ENCODE measurements at places on chromosomes 1 and 21.
A peak's percentile ranks its signal among the peaks of the same experiment; 100 is the strongest.

GRCh38 chr1:33300673-33301072, 20.2 kb downstream of the A3GALT2 start:
- DNase-seq, result no peak

GRCh38 chr1:100671601-100672000, 47.9 kb upstream of the VCAM1 start:
- no peak for DNase-seq

GRCh38 chr1:188244681-188245080, 1415.9 kb downstream of the PLA2G4A start:
- DNase-seq, result peak; percentile 76

- DNase-seq, result no peak
These were observed 5.3 kb downstream of the TENT5C start for GRCh38 chr1:117611121-117611601.

GRCh38 chr1:22645931-22646330, 2.5 kb downstream of the C1QC start:
- DNase-seq, result no peak

GRCh38 chr1:46653405-46653958, 14.7 kb downstream of the ATPAF1 start:
- no peak for DNase-seq

DNA sequence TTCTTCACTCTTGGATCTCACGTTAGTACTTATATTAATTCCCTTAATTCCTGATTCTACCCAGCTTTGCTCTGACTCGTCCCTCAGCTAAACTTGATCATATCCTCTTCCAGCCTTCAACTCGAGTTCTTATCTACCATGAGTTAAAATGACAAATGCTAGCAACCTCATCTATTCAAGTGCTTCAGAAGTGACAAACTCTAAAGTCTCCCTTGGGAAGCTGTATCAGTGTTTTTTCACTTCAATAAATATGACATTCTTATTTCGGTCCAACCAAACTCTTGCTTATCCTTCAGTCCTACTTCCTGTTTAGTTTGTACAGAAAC, 75.3 kb downstream of the FOXJ3 start:
- DNase-seq, result no peak

- peak; percentile 56 for DNase-seq
These were observed 738 bp upstream of the KCNA2 start for GRCh38 chr1:110606657-110607535.

DNA sequence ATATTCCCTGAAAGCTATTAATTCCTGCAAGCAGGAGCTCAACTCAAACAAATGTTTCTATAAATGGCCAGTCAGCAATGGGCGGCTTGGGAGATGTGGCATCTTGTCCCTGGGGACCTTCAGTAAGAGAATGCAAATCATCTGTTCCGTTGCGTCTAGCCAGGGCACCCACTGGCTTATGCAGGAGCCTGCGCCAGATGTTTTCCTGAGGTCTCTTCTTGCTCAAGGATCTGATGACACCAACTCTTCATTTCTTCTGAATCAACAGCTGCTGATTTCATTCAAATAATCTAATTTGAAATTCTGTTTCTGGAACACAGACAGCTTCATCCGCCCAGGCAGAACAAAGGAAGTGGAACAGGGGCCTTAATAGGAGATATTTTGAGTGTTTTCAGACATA, 70.0 kb upstream of the AJAP1 start:
- DNase-seq, result no peak

- no peak for DNase-seq
These were observed 8.6 kb downstream of the ALPL start for GRCh38 chr1:21517660-21518480.

DNA sequence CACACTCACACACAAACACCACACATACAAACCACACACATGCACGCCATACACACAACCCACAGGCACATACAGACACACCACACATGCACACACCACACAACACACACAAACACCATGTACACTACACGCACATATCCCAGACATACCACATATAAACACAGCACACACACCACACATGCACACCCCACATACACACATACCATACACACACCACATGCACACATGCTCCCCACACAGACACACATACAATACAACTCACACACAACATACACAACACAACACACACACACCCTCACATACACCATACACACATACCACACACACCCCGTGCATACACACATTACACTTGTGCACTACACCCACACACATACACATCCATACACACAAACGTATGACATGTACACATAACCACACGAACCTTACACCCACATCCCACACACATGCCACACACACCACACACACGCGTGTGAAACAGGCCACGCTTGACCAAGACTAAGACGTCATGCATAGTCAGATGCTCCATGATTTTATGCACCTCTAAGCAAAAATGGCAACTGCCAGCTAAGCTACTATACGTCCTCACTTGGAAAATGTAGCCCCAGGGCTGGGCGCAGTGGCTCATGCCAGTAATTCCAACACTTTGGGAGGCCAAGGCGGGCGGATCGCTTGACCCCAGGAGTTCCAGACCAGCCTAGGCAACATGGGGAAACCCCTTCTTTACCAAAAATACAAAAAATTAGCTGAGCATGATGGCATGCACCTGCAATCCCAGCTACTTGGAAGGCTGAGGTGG, 77.4 kb upstream of the TMPRSS2 start:
- no peak for DNase-seq

- peak; percentile 82 for DNase-seq
These were observed 11.8 kb upstream of the RAB3B start for GRCh38 chr1:52002038-52002917.

- DNase-seq, result no peak
These were observed 18.8 kb upstream of the ARTN start for GRCh38 chr1:43914576-43915525.

GRCh38 chr1:50930193-50930592, 29.9 kb downstream of the FAF1 start:
- DNase-seq, result no peak

DNA sequence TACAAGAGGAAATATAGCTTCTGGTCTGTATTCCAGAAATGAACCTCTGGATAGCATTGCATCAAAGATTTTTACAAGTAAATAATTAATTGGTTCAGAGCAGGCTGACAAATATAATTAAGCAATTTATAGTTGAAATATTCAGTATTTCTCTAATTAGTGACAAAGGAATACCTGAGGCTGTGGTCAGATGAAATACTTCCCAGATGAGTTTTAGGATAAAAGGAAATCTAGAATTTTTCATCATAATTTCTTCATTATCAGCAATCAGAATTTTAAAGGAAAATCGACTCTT, 112.8 kb downstream of the NEK7 start:
- no peak for DNase-seq

- DNase-seq, result no peak
These were observed 45.1 kb downstream of the BACE2 start for GRCh38 chr21:41213021-41213420.

DNA sequence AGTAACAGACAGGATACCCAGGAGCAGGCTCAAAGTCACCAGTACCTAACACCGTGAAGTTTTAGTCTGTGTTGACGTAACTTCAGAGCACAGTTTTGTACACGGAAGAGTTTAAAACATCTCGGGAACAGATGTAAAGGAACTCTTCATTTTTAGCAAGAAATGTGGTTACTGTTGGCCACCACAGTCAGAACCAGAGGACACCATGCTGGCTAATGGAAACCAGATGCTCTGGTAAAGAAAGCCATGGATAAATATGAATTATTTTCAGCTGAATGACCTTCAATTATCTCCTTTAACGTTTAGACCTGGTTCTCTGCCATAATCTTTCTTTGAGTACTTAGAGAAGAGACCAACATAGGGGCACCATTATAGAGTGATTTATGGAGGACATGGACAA, 115.9 kb downstream of the NTMT2 start:
- DNase-seq, result peak; percentile 58

GRCh38 chr1:223426936-223427335, 33.7 kb downstream of the CCDC185 start:
- no peak for DNase-seq

DNA sequence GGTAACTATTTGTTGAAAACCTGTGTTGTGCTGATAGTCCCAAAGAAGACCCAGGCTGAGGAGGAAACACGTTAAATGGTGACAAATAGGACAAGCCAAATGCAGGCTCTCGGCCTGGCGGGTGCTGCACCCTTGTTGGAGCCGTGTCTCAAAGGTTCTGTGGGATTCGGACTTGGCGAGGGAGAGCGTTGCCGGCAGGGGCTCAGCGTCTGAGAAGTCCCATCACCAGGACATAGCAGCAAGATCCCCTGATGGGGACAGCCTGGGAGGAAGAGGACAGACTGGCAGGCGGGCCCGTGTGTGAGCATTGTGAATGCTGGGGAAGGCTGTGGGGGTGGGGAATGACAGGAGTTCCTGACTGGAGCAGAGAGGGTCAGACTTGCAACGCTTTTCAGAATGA, 142.5 kb downstream of the PGBD5 start:
- no peak for DNase-seq

GRCh38 chr1:207128336-207128921, 24.4 kb downstream of the C4BPA start:
- DNase-seq, result no peak

- DNase-seq, result peak; percentile 47
These were observed 11.4 kb upstream of the MTARC1 start for GRCh38 chr1:220775240-220775853.

DNA sequence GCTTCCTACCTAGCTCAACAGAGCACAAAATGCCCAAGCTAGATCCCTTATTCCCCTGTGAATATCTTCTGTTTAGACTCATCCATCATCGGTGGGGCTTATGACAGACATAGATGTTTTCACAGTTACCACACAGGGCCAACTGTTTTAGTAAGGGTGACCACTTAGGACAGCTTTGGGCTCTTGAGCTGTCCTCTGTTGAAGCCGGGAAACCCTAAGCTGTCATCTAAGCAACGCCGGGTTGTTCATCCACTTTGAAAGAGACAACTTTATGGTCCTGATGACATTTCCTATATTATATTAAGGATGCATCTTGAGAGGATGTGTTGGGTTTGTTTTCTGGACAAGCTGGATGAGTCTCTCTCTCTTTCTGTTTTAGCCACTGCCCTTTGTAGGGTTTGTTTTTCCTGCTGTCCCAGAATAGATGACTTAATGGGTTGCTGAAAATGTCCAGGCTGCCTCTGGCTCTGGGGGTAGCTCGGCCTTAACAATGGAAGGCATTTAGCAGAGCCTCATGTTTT, 110.5 kb upstream of the UBE2U start:
- DNase-seq, result peak; percentile 3

DNA sequence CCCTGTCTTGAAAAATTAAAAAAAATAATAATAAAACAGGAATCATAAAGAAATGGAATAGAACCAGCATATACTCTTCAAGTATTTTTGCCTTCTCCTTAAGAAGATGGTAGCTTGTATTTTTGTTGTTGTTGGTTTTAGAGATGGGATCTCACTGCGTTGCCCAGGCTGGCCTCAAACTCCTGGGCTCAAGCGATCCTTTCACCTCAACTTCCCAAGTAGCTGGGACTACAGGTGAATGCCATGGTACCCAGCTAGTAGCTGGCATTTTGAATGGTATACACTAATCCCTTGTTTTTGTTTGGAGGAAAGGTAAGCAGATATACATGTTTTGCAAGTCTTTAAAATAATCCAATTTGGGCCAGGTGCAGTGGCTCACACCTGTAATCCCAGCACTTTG, 34.7 kb upstream of the ERO1B start:
- no peak for DNase-seq

DNA sequence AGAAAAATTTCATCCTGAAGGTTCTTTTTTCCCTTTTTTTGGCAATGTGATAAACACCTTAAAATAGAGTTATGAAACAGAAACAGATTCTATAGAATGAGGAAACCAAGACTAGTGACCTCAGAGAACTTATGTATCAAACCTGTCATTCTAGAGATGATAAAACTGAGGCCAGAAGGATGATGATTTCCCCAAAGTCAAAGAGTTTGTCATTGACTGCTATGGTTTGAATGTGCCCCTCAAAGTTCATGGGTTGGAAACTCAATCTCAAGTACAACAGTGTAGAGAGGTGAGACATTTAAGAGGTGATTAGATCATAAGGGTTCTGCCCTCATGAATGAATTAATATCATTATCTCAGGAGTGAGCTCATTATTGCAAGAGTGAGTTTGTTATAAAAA, 13.7 kb upstream of the BEND5 start:
- no peak for DNase-seq

DNA sequence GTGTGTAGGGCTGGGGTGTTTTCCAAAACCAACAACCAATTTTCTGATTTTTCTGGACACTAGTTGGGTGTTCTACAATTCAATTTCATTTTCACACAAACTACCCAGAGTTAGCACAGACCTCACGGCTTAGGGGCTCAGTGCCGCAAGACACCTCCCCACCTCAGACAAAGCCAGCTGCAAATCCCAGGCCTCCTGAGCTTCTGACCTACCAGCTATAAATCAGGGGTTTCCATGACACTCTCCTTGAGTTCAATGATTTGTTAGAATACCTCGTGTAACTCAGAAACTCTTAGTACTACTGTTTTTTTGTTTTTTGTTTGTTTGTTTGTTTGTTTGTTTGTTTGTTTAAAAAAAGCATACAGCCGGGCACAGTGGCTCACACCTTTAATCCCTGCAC, 28.7 kb upstream of the FAM89A start:
- DNase-seq, result no peak

DNA sequence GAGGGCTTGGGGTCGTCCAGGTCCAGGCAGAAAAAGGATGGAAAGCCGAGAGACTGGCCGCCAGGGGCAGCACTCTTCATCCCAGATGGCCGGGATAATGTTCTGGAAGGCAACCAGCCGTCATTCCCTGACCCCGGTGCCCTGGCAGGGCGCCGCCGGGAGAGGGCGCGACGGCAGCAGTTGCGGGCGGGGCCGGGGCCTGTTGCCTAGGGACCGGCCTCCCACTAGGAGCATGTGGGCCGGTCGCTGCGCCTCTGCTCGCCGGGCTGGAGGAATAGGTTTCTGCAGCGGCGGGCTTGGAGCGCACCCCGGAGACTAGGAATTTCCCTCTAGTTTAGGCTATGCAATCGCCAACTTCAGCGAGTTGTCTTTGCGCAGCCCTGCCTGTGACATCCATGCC, 11.0 kb downstream of the DMRTB1 start:
- peak; percentile 90 for DNase-seq

- DNase-seq, result no peak
These were observed 8.5 kb upstream of the CPT2 start for GRCh38 chr1:53188099-53188498.

DNA sequence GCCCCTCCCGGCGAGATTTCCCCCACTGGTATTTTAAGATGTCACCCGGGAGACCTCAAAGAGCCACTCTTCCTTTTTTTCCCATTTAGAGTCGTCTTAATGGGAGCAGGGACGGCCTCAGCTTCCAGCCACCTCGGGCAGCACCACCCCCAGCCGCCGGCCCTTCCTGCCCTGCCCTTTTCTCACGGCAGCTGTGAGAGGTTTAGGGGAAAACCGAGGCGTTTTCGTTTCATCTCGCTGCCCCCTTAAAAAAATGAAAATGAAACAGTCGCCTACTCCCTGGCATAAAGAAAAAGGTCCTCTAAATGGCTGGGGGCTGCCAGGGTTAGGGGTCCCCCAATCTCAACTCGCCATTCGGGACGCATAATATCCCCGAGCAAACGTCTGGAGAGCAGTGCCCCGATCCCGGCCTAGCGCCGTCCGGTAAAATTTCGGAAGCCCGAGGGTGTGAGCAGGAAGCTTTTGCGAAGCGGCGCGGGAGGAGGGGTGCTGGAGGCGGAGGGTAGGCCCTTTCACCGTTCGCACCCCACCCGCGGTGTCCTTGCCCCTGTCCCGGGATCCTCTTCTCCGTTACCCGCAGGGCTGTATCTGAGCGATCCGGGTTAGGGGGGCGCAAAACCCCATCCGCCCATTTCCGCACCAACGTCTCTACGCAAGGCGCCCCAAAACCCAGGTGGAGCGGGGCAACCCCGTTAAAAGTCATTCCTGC, 1.2 kb downstream of the RUNX3 start:
- DNase-seq, result no peak
